Spleen (tissue), 13 donors: ENCODE measurements at places on chromosomes 6 and 20. TPM values are rescaled to one million over a fixed set of nuclear protein-coding genes. Genes with fewer than 3 reads are reported as not detected.

- peak; percentile 61 for DNase-seq
Observed at GRCh38 chr6:168884050-168884645, 369.5 kb downstream of the THBS2 start.

GRCh38 chr6:22732176-22732970 lies 163.0 kb downstream of the HDGFL1 start:
- no peak for DNase-seq

- no peak for DNase-seq
Observed at GRCh38 chr20:12847872-12848271, 160.9 kb upstream of the SPTLC3 start.

The ERVFRD-1 gene
- not detected for total RNA-seq

DNA sequence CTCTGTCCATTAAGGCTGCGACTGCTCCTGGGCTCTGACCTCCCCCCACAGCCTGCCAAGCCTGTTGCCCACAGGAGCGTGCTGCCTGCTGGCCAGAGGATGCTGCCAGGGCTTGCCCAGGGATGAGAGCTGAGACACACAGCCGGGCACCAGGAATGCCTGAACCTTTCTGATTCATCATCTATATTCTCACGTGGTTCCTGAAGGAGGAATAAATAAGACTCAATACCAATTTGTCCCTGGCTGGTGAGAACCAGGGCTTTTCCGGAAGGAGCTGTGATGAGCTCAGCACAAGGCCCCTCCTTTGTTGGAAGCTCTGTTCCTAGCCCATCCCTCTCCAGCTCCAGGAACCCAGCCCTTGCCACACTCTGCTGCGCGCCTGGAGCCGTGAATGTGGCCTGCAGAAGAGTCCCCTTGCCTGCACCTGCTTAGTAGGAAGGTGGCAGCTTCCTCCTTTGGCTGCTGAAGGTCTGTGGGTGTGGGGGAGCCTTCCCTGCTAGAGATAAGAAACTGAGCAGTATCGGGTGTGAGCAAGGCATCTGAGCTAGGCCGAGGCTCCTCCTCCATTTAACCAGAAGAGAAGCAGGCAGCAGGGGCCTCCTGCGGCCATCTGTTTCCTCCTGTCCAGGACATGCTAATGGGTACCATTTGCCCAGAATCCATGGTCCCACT lies 37.9 kb downstream of the SYNDIG1 start:
- no peak for DNase-seq

DNA sequence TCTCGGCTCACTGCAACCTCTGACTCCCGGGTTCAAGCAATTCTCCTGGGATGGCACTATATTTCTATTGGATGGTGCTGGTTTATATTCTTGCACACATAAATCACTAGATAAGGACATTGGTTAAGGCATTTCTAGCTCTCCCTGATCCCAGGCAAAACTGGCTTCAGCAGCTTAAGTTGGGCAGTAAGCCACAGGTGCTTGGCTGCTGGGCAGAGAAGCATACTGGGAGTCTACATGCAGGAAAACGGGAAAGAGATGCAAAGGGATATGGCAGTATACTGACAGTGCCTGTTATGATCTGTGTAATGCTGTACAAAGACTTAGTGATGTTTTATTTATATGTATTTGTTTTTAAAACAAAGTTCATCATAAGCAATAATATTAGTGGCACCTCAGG lies 33.3 kb upstream of the ZFP64 start:
- DNase-seq: no peak

DNA sequence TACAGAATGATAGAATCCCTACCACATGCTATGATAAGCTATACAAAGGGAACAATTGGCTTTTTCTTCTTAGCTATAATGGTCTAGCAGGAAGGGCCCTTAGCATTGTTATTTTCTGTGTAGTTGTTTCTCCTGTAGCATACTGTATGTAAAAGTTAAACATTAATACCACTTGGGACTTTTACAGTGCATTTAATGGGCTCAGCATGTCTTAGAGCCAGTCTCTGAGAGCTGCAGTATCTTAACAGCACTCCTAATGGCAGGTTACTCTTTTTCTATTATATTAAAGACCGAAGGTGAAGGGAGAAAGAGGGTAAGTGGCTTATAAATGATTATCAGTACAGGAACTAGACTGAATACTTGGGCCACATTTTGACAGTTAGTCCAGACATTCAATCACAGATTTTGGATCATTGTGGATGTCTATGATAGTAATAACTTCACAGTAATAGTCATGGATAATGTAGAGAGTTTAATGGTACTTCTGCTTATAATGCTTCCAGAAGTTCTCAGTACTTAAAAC lies 290.7 kb downstream of the PHF3 start:
- DNase-seq: no peak

DNA sequence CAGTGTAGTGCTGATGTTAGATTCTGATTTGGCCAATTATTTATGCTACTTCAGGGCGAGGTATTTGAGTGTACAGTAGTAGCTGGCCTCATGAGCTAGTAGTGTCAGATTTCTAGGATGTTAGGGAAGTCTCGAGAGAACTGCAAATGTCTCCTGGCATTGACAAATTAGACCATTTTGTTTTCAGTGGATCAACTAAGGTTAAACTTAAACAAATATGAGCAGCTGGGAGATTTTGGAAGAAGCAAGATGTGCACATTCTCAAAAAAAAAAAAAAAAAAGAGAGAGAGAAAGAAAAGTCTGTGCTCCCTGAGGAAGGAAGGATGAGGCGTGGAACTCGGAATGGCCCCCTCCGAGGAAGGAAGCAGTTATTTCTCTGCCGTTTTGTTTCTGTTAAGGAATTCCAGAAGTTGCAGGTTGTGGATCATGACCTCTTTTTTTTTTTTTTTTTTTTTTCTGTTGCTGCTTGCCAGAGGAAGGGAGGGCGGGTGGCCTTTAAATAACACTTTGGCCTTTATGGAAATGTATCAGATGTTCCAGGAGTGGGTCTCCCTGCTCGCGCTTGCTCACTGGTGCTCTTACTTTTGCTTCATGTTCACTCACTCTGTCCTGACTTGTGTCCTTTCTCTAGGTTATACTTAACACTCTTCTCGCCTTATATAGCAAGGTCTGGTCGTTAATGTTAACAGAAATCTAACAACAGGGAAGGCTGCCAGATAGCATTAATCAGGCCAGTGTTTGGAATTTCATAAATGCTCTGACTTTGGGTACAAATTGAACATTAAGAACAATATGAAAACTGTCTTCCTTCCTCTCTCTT lies 124.4 kb downstream of the TCP11 start:
- no peak for DNase-seq

DNA sequence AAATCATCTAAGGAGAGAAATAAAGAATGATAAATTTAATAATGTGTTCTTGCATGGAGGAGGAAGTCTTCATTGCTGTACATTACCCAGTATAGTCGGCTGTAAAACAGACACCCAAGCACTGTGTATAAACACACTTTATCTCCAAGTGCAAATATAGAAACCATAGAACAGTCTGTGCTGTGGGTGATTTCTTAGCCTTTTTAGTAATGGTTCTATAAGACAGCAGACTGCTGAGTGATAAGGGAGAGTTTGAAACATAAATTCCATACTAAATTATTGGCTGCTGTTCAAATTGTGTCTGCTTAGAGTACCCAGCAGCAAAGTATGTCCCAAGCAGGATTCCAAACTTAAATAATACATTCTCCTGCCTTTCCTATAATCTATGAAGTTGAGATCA lies 4.6 kb downstream of the FILIP1 start:
- DNase-seq: no peak

DNA sequence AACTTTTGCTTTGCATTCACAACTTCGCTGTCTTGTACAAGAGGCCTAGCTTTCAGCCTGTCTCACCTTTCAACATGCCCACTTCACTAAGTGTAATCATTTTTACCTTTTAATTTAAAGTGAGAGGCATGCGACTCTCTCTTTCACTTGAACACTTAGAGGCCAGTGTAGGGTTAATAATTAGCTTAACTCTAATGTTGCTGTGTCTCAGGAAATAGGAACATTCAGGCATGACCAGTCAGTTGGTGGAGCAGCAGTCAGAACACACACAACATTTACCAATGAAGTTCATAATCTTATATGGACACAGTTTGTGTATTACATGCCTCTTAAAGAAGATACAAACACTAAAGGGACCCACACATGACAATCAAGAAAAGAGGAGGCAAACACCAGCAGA lies 47.6 kb downstream of the HTR1B start:
- DNase-seq: no peak

- DNase-seq: peak; percentile 73
Observed at GRCh38 chr20:50541606-50542041, 31.4 kb downstream of the PTPN1 start.

The VWA7 gene
- total RNA-seq: 1.5 TPM

GRCh38 chr6:155528982-155529453 lies 73.4 kb upstream of the NOX3 start:
- DNase-seq: no peak
